Left renal pelvis (tissue), 4 donors: ENCODE measurements at places on chromosomes 16 and 17.

- DNase-seq, result no peak
Measured at GRCh38 chr17:47821031-47821423, 567 bp downstream of the OSBPL7 start.

- no peak for DNase-seq
Measured at GRCh38 chr16:3597676-3598075, 13.7 kb downstream of the SLX4 start.

DNA sequence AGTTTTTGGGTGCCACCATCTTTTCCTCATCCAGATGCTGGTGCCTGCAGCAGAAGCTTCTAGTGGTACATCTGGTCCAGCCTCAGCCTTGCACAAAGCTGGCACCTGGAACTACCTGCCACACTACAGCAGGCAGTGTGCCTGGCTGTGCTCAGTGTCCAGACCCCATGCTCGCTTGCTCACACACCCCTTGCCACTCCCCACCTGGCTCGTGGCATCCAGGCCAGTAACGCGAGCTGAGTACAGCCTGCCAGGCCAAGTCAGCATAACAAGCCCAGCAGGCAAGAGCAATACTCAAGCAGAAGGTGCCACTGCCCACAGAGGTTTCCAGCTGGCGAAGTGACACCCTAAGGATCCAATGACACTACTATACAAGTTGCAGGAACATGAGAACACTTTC is 29.7 kb upstream of the KIF2B start:
- no peak for DNase-seq

- no peak for DNase-seq
Measured at GRCh38 chr16:85454171-85454872, 158.8 kb upstream of the GSE1 start.

- no peak for DNase-seq
Measured at GRCh38 chr17:75400326-75400939, 5.0 kb downstream of the GRB2 start.

DNA sequence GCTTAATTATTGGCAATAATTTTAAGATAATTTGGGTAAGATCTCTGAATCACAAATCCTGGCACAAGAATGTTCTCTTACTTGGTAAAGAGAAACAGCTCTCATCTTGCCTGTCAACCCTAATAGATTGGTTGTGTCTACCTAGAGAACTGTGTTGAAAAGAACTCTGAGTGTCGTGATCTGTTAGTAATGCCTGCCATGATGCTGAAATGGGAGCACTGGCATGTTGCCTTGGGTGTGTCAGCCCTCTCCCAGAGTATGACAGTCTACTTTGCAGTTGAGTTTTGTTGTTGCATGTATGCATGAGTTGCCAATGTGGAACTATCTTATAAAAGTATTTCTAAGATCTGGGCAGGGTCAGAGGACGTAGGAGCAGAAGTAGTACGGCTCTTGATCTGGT is 221.4 kb downstream of the MAF start:
- no peak for DNase-seq

DNA sequence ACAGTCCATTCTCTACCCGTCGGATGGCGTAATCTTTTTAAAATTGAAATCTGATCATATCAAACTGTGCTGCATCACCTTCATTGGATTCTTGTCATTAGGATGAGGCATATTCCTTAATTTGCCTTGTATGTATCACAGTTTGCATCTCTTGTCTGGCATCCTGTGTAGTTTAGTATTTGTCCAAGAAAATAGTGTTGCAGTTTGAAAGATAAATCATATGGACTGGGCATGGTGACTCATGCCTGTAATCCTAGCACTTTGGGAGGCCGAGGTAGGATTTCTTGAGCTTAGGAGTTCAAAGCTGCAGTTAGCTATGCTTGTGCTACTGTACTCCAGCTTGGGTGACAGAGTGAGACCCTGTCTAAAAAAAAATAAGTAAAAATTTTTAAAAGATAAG is 5.8 kb upstream of the RSL1D1 start:
- no peak for DNase-seq

DNA sequence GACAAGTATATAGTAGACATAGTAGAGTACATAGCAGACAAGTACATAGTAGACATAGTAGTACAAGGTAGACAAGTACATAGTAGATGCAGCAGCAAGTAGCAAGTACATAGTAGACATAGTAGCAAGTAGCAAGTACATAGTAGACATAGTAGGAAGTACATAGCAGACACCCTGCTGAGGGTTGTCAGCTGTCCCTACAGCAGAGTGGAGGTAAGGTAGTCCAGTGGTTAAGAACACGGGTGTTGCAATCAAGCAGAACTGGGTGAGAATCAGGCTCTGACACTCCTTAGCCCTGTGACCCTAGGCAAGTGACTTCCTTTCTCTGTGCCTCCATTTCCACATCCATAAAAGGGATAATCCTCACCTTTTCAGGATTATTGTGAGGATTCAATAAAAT is 94.7 kb downstream of the NOG start:
- DNase-seq, result no peak

GRCh38 chr17:13084420-13084819 is 66.6 kb upstream of the ELAC2 start:
- DNase-seq, result no peak

GRCh38 chr16:23282568-23282967 is 19.5 kb upstream of the SCNN1B start:
- DNase-seq, result no peak

DNA sequence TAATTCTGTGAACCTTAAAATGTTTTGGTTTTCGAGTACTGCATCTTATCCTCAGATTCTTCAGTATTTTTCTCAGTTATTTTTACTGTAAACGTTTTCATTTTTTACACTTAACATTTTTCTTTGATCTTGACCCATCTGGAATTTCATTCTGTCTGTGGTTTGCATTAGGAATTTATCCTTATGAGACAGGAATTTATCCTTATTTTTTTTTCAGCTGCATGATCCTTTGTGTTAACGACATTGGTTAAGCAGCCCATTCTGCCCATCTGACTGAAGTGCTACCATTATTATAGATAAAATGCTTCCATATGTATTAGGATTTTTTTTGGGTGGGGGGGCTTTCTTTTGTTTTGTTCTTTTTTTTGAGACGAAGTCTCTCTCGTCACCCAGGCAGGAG is 41.0 kb downstream of the SNX29 start:
- no peak for DNase-seq

DNA sequence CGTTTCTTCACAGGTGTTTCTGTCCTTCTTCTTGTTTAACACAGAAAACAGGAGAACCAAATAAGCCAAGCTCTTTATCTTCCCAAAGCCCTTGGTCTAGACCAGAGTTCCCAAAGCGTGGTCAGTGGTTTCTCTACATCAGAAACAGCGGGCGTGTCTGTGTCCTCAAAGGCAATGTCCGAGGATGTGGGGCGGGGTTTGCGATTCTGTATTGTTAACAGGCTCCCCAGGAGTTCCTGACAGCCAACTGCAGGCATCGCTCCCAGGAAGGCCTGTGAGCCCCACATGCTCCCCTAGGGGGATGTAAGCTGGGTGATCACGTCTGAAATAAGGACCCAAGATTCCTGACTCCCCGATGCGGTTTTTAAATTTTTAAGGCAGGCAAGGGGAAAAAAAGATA is 28.4 kb upstream of the SLC25A19 start:
- no peak for DNase-seq

DNA sequence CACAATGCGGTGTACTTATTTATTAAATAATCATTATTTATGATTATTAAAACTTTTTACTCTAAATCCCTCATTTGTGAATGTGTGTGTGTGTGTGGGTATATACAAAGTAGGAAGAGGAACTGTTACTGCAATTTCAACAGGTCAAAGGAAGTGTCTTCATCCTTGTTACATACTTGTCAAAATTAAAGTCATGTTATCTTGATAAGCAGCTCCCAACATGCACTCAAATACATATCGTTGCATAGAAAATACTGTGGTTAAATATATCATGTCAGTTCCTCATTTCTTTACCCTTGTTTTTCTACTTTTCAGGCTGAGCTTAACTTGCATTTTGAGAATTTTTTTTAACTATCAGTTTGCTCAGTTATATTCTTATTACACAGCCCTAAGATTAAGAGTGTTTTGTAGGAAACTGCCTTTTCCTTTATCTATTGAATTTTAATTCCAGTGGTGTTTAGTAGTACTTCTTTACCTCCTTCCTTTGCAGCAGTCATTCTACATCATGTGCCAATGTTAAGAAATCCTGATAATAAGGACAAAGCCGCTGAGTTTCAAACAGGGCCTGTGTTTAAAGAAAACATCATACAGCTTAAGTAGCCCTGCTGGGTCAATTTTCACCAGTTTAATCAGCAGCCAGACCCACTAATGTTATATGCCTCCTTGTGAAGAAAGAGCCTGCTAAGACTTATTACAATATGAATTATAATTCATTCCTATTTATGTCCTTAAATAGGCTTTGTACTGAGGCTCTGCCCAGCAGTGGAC is 7.2 kb downstream of the EFCAB5 start:
- DNase-seq, result no peak

GRCh38 chr16:56202036-56202435 is 10.7 kb downstream of the GNAO1 start:
- no peak for DNase-seq

GRCh38 chr17:57425903-57426880 is 169.9 kb downstream of the MSI2 start:
- DNase-seq, result no peak

DNA sequence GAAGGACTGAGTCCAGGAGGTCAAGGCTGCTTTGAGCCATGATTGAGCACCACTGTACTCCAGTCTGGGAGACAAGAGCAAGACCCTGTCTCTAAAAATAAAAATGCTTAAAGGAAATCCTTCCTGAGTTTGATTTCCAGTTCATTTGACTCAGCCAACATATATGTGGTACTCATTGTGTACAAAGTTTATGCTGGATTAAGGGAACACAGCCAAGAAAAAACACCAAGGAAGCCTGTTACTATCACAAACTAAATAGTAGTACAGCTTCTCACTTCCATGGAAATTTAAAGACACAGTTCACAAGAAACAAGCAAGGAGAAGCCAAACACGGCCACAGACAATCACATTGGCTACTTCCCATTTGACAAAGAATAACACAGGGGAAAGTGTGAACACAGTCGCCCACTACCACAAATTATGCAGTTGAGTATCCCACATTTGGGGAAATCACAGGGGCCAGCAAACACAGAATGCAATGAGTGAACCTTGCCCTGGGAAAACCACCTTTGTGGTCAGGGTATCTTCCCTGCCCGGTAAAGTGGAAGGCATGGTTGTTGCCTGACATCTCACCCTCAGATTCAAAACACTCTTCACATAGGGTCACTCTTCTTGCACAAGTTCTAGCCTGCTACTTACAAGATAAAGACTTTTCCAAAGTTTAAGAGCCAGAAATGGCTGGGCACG is 14.5 kb downstream of the TEX14 start:
- DNase-seq, result no peak

DNA sequence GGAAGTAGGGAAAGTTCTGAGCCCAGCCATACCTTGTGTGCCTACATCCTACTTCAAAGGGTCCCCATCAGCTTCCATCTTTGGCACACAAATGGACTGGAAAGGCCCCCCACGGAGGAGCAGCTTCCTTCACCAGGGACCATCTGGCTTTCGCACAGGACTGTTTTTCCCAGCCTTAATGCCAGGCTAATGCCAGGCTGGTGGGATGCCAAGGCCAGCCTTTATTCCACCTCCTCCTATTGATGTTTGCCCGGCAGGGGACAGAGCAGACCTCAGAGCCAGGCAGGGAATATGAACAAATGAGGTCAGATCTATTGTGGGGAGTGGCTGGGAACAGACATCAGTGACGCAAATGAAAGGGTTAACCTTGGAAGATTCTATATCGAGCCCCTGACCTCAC is 5.7 kb downstream of the GPR179 start:
- no peak for DNase-seq

DNA sequence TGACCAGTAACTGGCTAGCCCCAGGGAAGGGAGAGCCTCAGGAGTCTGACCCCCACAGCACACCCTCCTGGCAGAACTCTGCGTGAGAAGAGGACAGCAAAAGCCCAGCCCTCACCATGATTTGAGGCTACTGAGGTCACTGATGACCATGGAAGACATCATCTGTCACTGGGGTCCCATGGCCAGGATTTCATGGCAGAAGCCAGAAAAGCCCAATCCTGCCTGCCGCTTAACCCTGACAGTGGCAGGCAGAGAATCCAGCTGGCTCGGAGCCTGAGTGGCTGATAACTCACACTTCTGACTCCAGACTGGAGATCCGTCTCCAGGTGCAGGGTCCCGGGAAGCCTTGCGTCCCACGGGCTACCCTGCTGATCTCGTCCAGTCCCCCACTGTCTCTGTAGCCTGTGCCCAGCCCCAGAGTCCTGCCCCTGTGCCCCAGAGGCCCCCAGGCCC is 17.5 kb downstream of the GRIN2C start:
- no peak for DNase-seq

- DNase-seq, result no peak
Measured at GRCh38 chr17:55090079-55090492, 121.5 kb downstream of the STXBP4 start.

GRCh38 chr16:8568231-8568617 is 22.1 kb downstream of the TMEM114 start:
- no peak for DNase-seq

DNA sequence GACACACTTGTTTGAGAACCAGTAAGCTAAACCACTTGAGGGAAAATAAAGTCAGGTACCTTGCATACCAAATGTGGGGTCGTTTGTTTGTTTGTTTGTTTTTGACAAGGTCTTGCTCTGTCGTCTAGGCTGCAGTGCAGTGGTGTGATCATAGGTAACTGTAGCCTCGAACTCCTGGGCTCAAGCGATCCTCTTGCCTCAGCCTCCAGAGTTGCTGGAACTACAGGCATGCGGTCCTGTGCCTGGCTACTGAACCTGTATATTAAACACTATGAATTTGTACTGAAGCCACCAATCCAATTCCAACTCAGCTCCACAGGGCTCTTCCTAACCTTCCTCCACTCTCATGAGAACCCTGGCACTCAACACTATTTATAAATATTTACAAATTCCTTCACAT is 51.9 kb downstream of the WWP2 start:
- DNase-seq, result no peak

- no peak for DNase-seq
Measured at GRCh38 chr17:42313389-42313772, 25.1 kb downstream of the STAT5A start.

DNA sequence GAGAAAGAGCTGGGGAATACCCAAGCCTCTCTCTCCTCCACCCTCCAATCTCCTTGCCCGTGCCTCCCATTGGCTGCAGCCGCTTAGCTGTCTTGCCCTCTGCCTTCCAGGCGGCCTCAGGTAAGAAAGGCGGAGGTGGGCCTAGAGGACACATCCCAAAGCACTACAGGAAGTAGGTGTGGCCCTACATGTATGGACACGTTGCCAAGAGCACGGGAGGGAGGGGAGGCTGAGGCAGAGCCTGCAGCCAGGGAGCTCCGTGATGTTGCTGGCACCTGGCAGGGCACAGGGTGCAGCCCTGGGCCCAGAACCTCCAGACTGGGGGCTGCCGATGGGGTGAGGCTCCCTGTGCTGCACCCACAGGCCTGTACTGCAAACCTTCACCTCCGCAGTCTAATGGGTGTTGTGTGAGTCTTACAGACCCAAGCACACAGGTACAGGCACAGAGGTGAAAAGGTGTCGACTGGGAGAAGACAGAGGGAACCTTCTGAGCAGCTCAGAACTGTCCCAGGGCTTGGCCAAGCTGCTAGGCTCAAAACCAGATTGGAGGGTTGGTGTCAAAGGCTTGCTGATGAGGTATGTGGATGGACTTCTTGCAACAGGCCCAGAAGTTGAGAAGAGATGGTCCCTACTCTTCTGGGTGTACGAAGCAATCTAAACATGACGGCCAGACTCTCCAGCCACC is 23.5 kb upstream of the FOXK2 start:
- DNase-seq, result no peak
